ENCODE measurements at places on chromosomes 6 and 20. TPM values are rescaled to one million over a fixed set of nuclear protein-coding genes. Genes with fewer than 3 reads are reported as not detected.

The POM121L2 gene
- not detected for total RNA-seq

The TMEM74B gene
- not detected for total RNA-seq

The PSORS1C2 gene
- total RNA-seq: 0.33 TPM

The BFSP1 gene
- 3.0 TPM for total RNA-seq

The HMGCLL1 gene
- total RNA-seq: not detected

The TRAPPC3L gene
- not detected for total RNA-seq

The SYNJ2 gene
- total RNA-seq: 5.3 TPM

The SS18L1 gene
- 6.0 TPM for total RNA-seq

The SNX21 gene
- 23.2 TPM for total RNA-seq

The MAS1 gene
- not detected for total RNA-seq

The TCP11 gene
- not detected for total RNA-seq

The SLC32A1 gene
- total RNA-seq: not detected

The TSPO2 gene
- not detected for total RNA-seq

The BTN1A1 gene
- not detected for total RNA-seq
